ENCODE measurements at places on chromosomes 2 and 18. TPM values are rescaled to one million over a fixed set of nuclear protein-coding genes. Genes with fewer than 3 reads are reported as not detected.

- DNase-seq = no peak
Observed at GRCh38 chr2:128642821-128643220, 324.2 kb upstream of the HS6ST1 start.

- DNase-seq = no peak
Observed at GRCh38 chr2:233091595-233092375, 31.6 kb downstream of the INPP5D start.

The HTR2B gene
- 0.94 TPM for total RNA-seq

The IL36RN gene
- not detected for total RNA-seq
